ENCODE measurements at places on chromosomes 7 and 10. TPM values are rescaled to one million over a fixed set of nuclear protein-coding genes. Genes with fewer than 3 reads are reported as not detected.

GRCh38 chr10:12594448-12594944 lies 245.1 kb downstream of the CAMK1D start:
- DNase-seq, result no peak

GRCh38 chr7:149145031-149145845 lies 2.0 kb upstream of the ZNF398 start:
- no peak for DNase-seq

GRCh38 chr7:3558400-3558799 lies 257.3 kb downstream of the SDK1 start:
- no peak for DNase-seq

GRCh38 chr10:53716156-53716555 lies 943.6 kb upstream of the MBL2 start:
- no peak for DNase-seq

The KIN gene
- 6.1 TPM for total RNA-seq

GRCh38 chr10:95550073-95550672 lies 11.0 kb downstream of the SORBS1 start:
- no peak for DNase-seq

GRCh38 chr7:131674131-131674530 lies 117.7 kb upstream of the PODXL start:
- DNase-seq, result no peak

DNA sequence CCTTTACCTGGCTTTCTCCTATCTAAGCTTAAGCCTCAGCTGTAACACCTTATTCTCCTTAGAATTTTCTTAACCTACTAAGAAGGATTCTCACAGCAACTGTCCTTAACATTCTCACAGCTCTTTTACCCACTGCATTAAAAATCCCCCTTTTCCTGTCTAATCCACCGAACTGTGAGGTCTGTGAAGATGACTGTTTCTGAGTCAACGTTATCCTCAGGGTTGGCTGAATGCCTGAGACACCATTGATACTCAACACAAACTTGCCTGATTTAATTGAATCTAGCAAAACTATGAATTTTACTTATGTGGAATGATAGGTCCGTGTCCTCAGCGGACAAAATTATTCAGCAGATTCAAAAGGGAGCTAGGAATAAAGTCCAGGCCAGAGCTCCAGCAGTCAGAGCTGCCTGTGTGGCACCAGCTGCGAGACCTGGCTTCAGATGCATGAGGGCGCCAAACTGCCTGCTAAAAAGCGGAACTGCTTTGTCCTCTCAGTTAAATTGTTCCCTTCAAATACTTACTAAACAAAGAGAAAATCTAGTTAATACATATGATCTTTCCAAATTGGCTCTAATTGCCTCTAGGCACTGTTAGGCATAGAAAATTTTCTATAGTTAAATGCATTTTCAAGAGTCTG lies 33.4 kb upstream of the VWDE start:
- peak; percentile 40 for DNase-seq
